ENCODE measurements at places on chromosomes 2 and 18.

DNA sequence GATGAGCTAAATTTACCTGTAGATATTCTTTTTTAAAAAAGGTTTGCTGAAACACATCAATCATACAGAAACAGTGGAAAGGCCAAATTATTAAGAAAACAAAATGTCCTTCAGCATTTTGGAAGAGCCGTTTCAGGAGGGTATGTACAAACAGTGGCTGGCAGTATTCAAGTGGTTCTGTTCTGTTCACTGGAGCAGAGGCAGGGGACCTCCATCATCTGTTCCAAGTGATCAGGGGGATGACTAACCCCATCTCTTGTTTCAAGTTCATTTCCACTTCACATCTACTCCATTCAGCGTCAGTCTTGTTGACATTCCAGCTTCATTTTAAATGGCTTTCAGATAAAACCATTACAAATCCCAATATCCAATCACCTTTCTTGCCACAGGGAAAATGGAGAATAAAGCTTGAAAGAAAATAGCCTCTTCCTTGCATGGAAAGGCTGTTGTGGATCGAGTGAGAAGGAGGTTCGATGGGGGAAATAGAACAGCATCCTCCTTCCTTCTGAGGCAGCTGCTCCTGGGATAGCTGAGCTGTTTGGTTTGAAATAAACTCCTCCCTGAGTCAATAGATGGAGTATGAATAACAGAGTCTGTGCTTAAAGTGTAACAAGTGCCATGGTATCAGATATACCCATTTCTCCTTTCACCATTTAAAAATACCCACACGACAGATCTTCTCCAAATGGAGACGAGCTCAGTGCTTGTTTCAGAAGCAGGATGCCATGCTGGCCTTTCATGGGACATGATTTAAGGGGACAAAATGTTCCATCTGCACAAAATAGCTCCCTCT lies 63.7 kb upstream of the OTOF start:
- DNase-seq, result no peak

DNA sequence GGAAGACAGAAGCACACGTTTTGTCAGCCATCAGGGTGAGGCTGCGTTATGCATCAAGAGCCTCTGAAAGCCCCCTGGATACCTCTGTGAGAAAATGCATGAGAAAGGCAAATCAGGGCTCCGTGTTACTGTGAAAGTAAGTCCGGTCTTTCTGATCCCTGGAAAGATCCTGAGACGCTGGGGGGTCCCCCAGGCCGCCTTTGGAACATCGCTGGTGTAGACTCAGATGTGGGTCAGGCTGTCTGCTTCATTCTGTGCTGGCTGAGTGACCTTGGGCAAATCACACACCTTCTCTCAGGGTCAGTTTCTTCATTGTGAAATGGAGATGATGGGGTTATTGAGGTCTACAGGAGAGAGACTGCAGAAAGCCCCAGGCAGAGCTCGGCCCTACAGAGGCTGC lies 42.0 kb upstream of the HS6ST1 start:
- no peak for DNase-seq

DNA sequence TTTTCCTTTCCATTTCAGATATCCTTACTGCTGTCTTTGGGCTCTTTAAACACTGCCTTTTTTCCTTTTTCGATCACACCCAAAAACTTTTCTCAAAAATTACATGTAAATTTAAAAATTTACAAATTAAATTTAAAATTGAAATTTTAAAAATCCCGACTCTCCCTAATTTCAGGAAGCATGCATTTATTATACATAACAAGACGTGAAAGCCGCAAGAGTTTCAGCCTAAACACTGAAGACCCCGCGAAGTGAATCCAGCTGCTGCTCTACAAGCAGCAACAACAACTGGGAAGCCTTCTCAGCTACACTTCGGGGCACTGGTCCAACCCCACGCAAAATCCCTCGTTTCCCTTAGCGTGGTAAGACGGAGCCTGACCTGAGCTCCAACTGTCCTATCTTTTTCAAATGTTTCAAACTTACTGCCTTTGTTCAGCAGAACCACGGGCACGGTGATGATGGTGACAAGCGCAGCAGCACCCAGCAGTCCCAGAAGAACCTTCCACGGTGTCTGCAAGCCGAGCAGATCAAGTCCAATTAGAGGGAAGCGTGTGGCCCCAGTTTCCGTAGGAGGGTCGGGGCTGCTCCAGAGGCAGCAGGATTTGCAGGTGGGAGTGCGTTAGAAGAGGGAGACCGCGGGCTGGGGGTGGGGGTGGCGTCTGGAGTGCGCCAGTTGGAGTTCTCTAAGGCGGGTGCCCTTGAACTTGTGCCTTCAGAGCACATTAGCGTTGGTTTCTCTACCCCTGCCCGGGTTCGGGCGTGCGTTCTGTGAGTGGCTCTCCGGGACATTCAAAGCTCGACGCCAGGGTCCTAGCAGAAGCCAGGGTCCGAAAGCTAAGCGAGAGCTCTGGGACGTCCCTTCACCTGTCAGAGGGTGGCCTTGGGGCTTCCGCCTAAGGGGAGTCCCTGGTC lies 783 bp downstream of the DPP4 start:
- no peak for DNase-seq

GRCh38 chr2:46435796-46436360 lies 43.5 kb upstream of the TMEM247 start:
- no peak for DNase-seq

DNA sequence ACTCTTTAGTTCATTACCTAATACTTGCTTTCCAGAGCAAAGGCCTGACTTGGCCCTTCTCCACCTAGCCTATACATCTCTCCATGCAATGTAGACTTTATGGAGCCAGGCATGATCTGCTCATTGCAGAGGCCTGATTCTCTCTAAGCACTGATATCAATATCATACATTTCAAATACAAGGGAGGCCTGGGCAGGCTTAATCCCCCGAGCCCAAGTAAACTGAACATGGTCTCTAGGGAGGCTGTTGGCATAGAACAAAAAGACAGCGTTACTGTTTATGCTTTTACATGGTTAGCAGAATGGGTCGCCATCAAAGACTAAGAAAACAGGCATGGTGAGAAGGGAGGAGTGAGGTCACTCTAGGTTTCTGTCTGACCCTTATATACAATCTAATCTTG lies 695.1 kb downstream of the ZEB2 start:
- no peak for DNase-seq

GRCh38 chr2:189530965-189531637 lies 49.5 kb downstream of the SLC40A1 start:
- DNase-seq, result no peak

DNA sequence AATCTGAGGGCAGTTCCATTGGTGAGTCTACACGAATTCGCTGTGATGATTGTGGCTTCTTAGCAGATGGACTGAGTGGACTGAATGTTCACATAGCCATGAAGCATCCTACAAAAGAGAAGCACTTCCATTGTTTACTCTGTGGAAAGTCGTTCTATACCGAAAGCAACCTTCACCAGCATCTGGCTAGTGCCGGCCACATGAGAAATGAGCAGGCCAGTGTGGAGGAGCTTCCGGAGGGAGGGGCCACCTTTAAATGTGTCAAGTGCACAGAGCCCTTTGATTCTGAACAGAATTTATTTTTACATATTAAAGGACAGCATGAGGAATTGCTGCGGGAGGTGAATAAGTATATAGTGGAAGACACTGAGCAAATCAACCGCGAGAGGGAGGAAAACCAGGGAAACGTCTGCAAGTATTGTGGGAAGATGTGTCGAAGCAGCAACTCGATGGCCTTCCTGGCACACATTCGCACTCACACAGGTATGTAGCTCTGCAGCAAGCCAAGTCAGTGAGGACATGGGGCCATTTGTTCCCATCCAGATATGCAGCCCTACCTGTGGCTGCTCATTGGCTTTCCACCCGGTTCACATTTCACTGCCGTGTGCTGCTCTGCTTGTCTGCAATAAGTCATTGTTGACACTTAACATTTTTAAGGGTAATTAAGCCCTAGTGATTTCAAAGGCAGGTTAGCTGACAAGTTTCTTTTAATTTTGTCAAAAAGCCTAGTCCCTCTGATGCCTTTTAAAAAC lies 37.7 kb downstream of the ZNF407 start:
- no peak for DNase-seq

GRCh38 chr2:222743251-222743812 lies 71.9 kb downstream of the MOGAT1 start:
- DNase-seq, result no peak

- DNase-seq, result no peak
Observed at GRCh38 chr2:43305517-43305916, 79.1 kb upstream of the ZFP36L2 start.

GRCh38 chr2:233426619-233427342 lies 72.5 kb downstream of the DGKD start:
- DNase-seq, result no peak

- DNase-seq, result no peak
Observed at GRCh38 chr18:2192562-2192961, 378.7 kb downstream of the METTL4 start.

- DNase-seq, result no peak
Observed at GRCh38 chr2:218890369-218890768, 9.7 kb downstream of the WNT10A start.

DNA sequence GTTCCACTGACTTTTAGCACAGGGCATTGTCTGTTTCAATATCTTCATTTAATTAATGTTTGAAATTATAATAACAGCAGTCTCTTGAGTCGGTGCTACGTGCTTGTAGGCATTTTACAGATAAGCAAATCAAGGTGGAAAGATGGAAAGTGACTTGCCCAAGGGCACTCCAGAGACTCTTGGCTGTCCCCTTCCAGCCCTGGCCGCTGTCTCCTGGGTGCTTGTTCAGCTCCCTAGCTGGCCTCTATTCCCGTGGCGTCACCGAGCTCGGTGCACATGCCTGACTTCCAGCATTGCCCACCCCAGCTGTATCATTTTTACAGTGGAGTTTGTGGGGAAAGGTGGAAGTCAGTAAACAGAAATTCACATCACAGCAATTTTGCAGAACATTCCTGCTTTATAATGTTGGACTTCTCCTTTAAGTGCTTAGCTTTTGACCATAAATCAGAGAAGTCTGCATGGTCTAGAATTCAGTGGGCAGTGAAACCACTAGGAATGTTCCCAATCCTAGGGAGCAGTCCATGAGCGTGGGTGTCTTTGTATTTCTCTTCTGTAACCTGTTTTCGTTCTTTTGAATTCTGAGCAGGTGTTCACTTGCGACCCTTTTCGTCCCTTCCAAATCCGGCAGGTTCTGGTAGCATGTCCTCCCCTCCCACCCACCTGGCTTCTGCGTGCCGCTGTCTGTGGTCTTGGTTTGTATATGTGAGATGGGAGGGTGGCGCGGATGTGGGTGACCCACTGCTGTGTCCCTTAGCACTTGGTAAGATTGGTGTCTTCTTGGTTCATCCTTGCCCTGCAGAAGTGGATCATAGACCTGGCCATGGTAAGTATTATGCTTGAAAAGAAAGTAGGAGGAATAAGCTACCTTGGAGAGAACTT lies 8.4 kb downstream of the SLC66A3 start:
- no peak for DNase-seq

DNA sequence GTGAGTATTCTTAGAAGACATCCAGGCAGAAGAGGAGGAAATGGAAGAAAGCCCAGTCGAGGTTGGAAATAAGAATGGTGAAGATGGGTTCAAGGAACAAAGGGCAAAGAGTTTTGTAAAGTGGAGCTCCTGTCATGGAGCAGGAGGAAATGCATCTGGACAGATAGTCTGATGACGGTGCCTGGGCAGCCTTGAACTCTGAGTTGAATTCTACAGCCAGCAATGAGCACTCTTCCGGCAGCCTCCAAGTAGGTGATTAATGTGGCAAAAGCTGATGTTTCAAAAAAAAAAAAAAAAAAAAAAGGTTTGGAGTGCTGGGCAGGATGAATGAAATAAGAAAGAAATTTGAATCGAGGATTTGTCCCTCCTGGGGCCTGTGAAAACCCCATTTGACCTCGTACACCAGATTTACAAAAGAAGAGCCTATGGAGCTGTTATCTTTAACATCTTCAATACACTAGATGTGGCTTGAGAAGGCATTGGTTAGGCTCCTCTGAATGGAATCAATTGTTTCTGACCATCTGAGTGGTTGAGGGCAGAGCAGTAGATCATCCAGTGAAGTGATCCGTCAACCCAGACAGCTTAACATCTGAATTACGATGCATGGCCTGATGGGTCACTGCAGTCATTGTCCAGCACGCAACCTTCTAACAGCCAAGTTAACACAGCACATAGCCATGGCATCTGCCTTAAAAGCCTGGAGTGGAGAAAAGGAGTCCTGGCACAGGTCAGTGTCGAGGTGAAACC lies 449.7 kb downstream of the TXNL1 start:
- DNase-seq, result no peak

DNA sequence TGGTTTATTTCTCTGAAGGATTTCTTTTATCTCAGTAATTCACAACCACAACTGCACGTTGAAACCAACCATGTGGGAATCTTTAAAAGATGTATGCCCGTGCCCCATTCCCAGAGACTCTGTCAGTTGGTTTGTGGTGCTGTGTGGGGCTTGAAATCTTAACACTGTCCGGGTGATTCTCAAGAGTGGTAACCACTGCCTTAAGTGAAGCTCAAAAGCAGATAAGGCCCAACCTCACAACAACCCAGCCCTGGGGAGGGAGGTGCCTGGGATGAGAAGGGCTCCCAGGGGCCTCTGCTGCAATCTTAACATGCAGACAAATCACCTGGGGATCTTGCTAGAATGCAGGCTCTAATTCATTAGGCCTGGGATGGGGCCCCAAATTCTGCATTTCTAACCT lies 13.4 kb downstream of the AOX1 start:
- no peak for DNase-seq

- DNase-seq, result no peak
Observed at GRCh38 chr2:206031950-206032567, 53.9 kb downstream of the INO80D start.

DNA sequence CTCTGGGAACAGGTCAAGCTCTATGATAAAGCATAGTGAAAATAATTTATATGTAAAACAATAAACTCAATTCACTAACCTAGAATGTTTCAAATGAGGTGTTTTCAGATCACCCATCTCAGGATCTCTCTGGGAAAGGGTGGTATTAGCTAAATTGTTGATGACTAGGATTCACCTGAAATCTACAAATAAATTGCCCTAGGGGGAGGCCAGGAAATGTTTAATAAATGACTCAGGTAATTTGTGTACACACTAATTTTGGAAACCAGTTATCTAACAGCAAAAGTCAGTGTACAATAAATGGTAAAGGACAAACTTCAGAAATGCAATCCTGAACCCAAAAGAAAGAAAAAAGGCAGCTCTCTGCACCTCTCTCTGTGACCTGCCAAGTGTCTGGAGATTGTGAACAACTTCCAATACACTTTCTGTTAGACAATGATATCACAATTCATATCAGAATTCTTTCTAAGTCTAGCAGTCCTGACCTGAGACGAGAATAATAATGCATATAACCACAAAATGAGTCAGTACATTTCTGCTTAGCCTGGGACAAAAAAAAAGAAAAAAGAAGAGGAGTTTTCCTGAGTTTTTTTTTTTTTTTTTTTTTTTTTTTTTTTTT lies 760.0 kb downstream of the EPHA4 start:
- no peak for DNase-seq

DNA sequence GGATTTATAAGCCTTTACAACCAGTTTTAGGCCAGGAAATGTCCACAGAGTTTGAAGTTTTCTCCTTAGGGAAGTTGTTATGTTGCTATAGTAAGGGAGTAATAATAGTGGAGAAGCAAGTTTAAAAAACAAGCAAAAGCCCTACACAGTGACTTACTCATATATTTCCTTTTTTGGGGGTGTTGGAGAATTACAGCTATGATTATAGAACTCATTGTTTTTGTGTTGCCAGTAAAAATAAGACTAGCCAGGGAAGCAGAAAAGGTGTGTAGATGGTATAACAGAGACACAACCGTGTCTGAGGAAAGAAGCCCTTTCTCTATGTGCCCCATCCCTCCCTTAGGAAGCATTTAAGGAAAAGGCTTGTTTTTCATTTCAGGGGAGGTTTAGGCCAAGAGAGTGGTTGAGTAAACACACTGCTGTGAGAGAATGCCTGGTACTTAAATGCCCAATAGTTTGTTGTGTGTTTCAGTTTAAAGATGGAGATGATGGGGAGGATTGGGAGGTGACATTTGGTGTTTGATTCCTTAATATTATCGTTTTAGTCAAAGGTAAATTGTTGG lies 2.3 kb downstream of the VAPA start:
- no peak for DNase-seq

Measured in stimulated activated CD8-positive, alpha-beta memory T cell treated with anti-CD3 and anti-CD28 coated beads, Interleukin-12 subunit alpha, Interleukin-12 subunit beta, amount 100 ng/mL, for 4 hours (primary cell).